Fibroblast of lung (primary cell): ENCODE measurements at places on chromosomes 13 and 19. TPM values are rescaled to one million over a fixed set of nuclear protein-coding genes. Genes with fewer than 3 reads are reported as not detected.

Gene CYP4F8
- total RNA-seq = not detected in 2 replicates

- DNase-seq = peak; percentile 39
These were observed 9.8 kb downstream of the SIGLEC10 start for GRCh38 chr19:51407511-51408131.

DNA sequence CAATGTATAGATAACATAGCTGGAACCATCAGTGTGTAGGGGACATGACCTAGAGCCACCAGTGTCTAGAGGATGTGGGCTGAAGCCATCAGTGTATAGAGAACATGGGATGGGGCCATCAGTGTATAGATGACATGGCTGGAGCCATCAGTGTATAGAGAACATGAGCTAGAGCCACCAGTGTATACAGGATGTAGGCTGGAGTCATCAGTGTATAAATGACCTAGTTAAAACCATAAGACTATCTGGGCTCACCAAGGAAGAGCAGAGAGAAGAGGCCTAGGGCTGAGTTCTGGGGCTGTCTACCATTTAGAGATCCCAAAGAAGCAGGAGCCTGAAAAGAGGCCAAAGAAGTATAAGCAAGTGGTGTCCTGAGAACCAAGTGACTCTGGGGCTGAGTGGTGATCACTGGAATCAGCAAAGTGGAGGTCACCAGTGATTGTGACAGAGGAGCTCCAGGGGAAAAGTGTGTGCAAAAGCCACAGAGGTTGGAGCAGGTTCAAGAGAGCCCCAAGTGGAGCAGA is 41.0 kb downstream of the RFX2 start:
- no peak for DNase-seq

Gene ZNF586
- 14.9 and 16.8 TPM in 2 replicates for total RNA-seq

GRCh38 chr19:38655148-38655824 is 7.8 kb downstream of the ACTN4 start:
- DNase-seq = no peak

DNA sequence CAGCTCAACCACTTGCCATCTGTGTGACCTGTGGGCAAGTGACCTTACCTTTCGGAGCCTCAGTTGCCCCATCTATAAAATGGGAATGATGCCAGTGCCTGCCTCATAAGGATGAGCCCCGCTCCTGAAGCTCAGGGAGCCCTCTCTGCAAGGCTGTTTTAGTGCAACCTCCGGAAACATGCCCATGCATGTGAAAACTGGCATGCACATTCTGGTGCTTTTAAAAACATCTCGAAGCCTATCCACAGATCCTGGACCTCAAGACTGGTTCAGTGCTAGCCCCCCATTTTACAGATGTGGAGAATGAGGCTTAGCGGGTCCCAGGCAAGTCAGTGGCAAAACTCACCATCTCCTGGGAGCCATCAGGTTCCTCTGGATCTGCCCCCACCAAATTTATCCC is 5.6 kb downstream of the CADM4 start:
- DNase-seq = no peak
